Stimulated activated CD4-positive, alpha-beta T cell treated with anti-CD3 and anti-CD28 coated beads, Interleukin-2, amount 100 ng/mL, for 48 hours (primary cell): ENCODE measurements at places on chromosomes 6 and 20.

GRCh38 chr6:123467392-123467791 is 169.4 kb downstream of the TRDN start:
- no peak for DNase-seq

DNA sequence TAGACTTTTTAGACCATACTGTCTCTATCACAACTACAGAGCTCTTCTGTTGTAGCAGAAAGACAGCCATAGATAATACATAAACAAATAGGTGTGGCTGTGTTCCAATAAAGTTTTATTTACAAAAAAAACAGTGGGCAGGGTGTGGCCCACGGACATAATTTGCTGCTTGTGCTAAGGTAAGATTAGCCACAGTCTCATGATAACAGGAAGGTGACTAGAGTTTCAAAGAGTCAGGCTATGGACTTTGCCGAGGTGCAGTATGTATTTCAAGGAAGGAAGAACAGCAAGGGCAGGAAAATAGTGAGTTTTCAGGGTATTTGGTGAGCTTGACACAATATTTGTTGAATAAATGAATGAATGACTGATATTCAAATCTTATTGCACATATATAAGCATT is 20.2 kb downstream of the SOBP start:
- DNase-seq: no peak

DNA sequence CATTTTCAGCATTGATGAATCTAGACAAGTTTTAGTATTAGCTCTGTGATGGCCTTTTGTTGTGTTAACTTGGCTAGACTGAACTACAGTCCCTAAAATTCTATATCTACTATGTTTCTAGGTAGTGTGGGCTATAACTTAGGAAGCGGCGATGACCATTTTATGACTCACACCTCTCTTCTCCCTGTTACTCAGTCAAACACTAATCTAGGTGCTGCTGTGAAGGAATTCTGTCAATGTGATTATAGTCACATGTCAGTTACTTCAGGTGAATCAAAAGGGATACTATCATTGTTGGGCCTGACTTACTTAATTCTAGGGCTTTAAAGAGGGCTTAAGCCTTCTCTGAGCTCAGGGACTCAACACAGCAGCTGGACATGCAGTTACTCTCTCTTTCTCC is 691.5 kb upstream of the MAP3K7 start:
- DNase-seq: no peak

DNA sequence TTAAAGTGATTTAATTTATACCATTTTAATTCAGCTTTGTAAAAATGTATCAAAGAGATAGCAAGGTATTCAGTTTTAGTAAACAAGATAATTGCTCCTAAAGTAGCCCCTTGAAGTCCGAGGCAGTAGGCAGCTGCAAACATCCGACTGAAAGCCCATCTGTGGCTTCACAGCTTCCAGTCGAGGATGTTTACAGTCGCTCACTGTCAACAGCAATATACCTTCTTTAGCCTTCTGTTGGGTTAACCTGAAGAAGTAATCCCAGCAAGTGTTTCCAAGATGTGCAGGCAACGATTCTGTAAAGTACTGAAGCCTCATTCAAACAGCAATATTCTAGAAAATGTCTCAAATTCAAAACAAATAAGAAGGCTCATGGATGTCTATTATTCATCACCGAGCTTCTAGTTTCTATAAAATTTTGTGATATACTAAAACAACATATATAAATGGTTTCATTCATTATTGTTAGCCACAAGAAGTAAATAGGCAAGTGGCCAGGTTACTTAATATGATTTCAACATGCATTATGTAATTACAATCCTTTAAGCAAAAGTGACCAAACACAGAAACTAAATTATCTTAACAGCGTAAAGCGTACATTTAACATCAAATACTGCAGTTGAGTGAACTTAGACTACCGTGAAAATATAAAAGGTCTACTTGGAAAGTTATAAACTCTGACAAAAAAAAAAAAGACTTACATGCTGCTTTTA is 115.0 kb downstream of the OGFRL1 start:
- no peak for DNase-seq

DNA sequence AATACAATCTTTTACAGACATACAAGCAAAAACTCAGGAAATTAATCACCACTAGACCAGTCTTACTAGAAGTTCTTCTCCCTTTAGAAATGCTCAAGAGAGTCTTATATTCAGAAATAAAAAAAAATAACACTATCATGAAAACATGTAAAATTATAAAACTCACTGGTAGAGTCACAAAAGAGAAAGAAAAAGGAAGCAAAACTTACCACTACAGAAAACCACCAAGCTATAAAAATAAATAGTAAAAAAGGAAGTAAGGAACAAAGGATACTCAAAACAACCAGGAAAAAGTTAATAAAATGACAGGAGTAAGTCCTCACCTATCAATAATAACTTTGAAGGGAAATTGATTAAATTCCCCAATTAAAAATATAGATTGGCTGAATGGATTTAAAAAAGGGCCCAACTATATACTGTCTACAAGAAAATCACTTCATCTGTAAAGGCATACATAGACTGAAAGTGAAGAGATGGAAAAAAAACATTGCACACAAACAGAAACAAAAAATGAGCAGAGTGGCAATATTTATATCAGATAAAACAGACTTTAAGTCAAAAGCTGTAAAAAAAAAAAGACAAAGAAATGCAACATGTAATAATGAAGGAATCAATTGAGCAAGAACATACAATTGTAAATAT is 489.5 kb downstream of the KIF16B start:
- DNase-seq: no peak

DNA sequence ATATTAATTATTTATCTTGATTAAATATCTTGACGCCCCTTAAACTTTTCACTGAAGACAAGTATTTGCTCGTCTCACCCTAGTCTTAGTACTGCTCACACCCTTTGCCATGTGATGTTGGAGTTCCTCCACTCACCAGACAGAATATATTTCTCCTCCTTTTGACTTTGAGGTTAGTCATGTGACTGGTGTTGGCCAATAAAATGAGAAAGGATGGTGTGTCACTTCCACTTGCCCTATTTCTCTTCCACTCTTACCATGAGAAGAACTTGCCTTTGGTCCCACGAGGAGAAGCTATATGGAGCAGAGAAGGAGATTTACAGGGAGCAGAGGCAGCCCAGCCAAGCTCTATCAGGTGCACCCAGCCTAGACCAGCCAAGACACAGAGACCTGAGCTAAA is 64.9 kb upstream of the TAB2 start:
- no peak for DNase-seq

GRCh38 chr6:93182938-93183479 is 236.3 kb downstream of the EPHA7 start:
- DNase-seq: no peak

DNA sequence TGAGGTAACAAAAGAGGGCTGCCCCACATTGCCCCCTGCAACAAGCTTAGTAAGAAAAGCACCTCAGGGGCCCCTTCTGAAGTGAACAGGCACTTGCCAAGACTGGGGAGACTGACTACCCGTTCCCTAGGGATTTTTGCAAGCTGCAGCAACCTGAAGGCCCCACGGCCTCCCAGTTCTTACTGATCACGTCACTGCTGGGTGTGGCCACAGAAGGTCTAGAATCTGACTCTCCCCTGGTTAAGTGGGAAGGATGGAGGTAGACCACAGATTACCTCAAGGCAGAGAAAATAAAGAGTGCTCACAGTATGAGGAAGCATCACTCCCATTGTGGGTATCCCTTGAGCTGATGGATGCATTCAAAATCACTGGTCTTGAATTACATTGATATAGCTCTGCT is 201.5 kb upstream of the KCNQ5 start:
- no peak for DNase-seq
